ENCODE measurements at places on chromosomes 5 and 9.
A peak's percentile ranks its signal among the peaks of the same experiment; 100 is the strongest.

DNA sequence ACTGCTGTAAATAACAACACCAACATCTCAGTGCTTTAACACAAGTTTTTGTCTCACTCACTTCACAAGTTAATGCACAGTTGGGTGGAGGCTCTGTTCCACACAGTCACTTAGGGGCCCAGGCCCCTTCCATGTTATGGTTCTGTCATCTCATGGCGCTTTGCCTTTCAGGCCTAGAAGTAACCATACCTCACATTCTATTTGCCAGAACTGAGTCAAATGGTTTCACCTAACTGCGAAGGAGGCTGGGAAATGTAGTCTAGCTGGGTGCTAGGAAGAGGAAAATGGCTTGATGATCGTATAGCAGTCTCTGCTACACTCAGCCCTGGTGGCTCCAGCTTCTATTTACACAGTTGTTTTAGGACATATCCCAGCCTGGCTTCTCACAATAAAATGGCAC, 23.1 kb upstream of the MVB12B start:
- no peak overlapping the region for H3K4me3 ChIP-seq
- H3K27me3 ChIP-seq, result no peaks in the 10 kb centered on the region
- H3K27ac ChIP-seq, result no peak overlapping the region
- no peaks in the 10 kb centered on the region for H3K36me3 ChIP-seq
- H3K4me1 ChIP-seq, result no peaks in the 10 kb centered on the region

- peak; percentile 27 for DNase-seq
- H3K4me1 ChIP-seq, result no peaks in the 10 kb centered on the region
- H3K27ac ChIP-seq, result no peak overlapping the region
- H3K4me3 ChIP-seq, result no peak overlapping the region
- peaks cover 4% of the 10 kb centered on the region for H3K36me3 ChIP-seq
Observed at GRCh38 chr9:130480673-130481072, 35.9 kb downstream of the ASS1 start.

GRCh38 chr9:117795271-117795670, 91.1 kb downstream of the TLR4 start:
- H3K36me3 ChIP-seq, result no peaks in the 10 kb centered on the region
- H3K4me1 ChIP-seq, result peaks cover 3% of the 10 kb centered on the region
- H3K4me3 ChIP-seq, result no peak overlapping the region
- no peak for DNase-seq
- no peak overlapping the region for H3K27ac ChIP-seq

GRCh38 chr5:32501071-32502002, 56.8 kb upstream of the ZFR start:
- peaks cover 7% of the 10 kb centered on the region for H3K4me1 ChIP-seq
- H3K27me3 ChIP-seq, result no peaks in the 10 kb centered on the region
- H3K4me3 ChIP-seq, result no peak overlapping the region
- DNase-seq, result no peak
- no peak overlapping the region for H3K27ac ChIP-seq
- H3K36me3 ChIP-seq, result no peaks in the 10 kb centered on the region

DNA sequence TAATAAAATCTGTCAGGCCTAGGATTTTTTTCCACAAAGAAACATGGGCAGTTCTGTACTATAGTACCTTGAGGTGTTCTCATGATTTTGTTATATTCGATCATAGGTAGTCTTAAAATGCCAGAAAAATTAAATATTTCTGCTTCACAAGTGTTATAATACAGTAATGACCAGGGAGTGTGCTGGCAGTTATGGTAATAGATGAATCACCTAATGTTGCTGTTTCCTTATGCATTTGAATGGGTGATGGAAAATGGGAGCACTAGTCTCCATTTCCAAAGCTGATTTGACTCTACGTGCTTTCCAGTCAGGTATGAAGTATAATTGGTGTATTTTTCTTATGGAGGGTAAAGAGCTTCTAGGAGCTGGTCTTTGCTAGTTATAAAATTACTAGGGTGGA, 23.8 kb downstream of the OGN start:
- H3K4me1 ChIP-seq, result peaks cover 2% of the 10 kb centered on the region
- no peak overlapping the region for H3K27ac ChIP-seq
- no peak overlapping the region for H3K4me3 ChIP-seq

- no peaks in the 10 kb centered on the region for H3K36me3 ChIP-seq
- no peaks in the 10 kb centered on the region for H3K27me3 ChIP-seq
- DNase-seq, result no peak
- H3K4me3 ChIP-seq, result no peak overlapping the region
- no peak overlapping the region for H3K27ac ChIP-seq
Observed at GRCh38 chr5:10315824-10316509, 8.3 kb upstream of the CMBL start.

- H3K4me1 ChIP-seq, result 0 out of 2 replicates have a peak, but pooled peaks cover 1% of the 10 kb centered on the region
- H3K36me3 ChIP-seq, result no peaks in the 10 kb centered on the region
- no peak overlapping the region for H3K4me3 ChIP-seq
- no peaks in the 10 kb centered on the region for H3K27me3 ChIP-seq
- DNase-seq, result no peak
Observed at GRCh38 chr5:3929799-3930198, 334.2 kb downstream of the IRX1 start.

- H3K27ac ChIP-seq, result no peak overlapping the region
- H3K4me1 ChIP-seq, result peaks cover 8% of the 10 kb centered on the region
- no peaks in the 10 kb centered on the region for H3K27me3 ChIP-seq
Observed at GRCh38 chr9:124267271-124267807, 9.6 kb downstream of the NEK6 start.

- H3K36me3 ChIP-seq, result no peaks in the 10 kb centered on the region
- H3K4me3 ChIP-seq, result peak overlapping the region; percentile 18
- H3K4me1 ChIP-seq, result peaks cover 12% of the 10 kb centered on the region
- H3K27me3 ChIP-seq, result peaks cover 65% of the 10 kb centered on the region
Observed at GRCh38 chr5:51387884-51388275, 4.6 kb downstream of the ISL1 start.

DNA sequence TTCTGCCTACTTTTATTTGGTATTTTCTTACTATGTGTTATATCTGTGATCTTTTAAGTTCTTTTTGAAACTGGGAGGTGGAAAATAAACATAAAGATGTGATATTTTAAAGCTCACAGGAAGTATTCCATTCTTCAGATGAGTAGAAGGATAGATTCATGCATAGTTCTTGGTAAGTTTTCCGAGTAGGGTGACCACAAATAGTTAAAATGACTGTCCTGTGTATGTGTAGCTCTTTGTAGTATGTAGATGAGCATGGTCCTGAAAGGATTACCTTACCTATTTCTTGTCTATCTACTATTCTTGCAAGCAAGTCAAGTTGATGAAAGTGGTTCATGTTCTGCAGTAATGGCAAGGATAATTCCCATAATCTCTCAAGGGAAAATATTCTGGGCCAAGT, 47.7 kb downstream of the SRFBP1 start:
- H3K27ac ChIP-seq, result no peak overlapping the region
- no peaks in the 10 kb centered on the region for H3K27me3 ChIP-seq
- H3K4me3 ChIP-seq, result no peak overlapping the region

- no peaks in the 10 kb centered on the region for H3K36me3 ChIP-seq
- no peak overlapping the region for H3K27ac ChIP-seq
- no peaks in the 10 kb centered on the region for H3K27me3 ChIP-seq
- H3K4me1 ChIP-seq, result no peaks in the 10 kb centered on the region
Observed at GRCh38 chr5:57128325-57128724, 45.5 kb upstream of the GPBP1 start.

GRCh38 chr5:553874-554273, 29.6 kb upstream of the SLC9A3 start:
- H3K27ac ChIP-seq, result no peak overlapping the region
- H3K4me3 ChIP-seq, result no peak overlapping the region
- H3K4me1 ChIP-seq, result no peaks in the 10 kb centered on the region
- H3K27me3 ChIP-seq, result peaks cover 2% of the 10 kb centered on the region
- no peak for DNase-seq
- no peaks in the 10 kb centered on the region for H3K36me3 ChIP-seq

- H3K27me3 ChIP-seq, result no peaks in the 10 kb centered on the region
- no peak overlapping the region for H3K27ac ChIP-seq
- H3K4me3 ChIP-seq, result no peak overlapping the region
- DNase-seq, result no peak
- no peaks in the 10 kb centered on the region for H3K36me3 ChIP-seq
Observed at GRCh38 chr9:136089697-136090045, 5.4 kb downstream of the NACC2 start.

DNA sequence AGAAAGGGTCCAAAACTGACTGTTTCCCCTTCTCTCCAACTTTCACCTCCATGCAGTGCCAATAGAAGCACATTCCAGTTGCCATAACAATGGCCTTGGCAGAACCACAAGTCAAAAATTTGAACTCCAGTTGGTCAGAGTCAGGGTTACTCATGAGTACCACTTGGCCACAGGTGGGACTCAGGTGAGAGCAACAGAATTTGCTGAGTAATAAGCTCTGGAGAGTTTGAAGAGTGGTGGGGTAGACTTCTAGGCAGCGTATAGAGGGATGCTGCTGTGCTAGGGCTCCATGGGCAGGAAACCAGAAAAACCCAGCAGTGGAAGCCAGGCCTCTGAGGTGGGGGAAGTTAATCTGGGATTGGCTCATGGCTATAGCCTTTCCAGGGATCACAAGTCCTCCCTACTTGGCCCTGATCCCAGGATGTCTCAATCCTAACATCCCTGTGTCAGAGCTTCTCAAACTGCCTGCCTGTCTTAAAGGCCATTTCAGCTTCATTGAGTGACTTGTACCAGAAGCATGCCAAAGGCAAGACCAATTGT, 30.2 kb downstream of the SNX18 start:
- no peak for DNase-seq
- H3K36me3 ChIP-seq, result no peaks in the 10 kb centered on the region
- no peak overlapping the region for H3K27ac ChIP-seq
- H3K4me1 ChIP-seq, result no peaks in the 10 kb centered on the region

DNA sequence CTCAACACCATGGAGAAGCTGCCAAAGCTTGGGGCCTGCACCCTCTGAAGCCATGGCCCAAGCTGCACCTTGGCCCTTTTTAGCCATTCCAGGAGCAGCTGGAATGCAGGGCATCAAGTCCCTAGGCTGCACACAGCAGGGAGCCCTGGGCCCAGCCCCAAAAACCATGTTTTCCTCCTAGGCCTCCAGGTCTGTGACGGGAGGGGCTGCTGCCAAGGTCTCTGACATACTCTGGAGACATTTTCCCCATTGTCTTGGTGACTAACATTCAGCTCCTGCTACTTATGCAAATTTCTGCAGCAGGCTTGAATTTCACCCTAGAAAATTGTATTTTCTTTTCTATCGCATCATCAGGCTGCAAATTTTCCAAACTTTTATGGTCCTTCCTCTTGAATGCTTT, 64.6 kb downstream of the ELOVL7 start:
- peak; percentile 16 for DNase-seq
- H3K4me1 ChIP-seq, result no peaks in the 10 kb centered on the region

DNA sequence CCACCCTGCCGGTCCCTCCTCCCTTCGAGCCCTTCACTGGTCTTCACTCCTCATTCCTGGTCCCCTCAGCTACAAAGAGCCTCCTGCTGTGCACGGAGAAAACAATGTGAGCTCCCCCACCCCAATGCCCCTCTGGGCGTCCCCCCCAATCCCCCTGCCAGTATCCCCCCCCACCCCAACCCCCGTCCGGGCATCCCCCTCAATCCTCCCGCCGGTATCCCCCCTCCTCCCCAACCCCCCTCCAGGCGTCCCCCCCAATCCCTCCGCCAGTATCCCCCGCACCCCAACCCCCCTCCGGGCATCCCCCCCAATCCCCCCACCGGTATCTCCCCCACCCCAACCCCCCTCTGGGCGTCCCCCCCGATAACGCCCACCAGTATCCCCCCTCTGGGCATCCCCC, 42.8 kb downstream of the EXD3 start:
- no peaks in the 10 kb centered on the region for H3K4me1 ChIP-seq
- H3K27ac ChIP-seq, result no peak overlapping the region
- DNase-seq, result no peak
- H3K27me3 ChIP-seq, result no peaks in the 10 kb centered on the region

DNA sequence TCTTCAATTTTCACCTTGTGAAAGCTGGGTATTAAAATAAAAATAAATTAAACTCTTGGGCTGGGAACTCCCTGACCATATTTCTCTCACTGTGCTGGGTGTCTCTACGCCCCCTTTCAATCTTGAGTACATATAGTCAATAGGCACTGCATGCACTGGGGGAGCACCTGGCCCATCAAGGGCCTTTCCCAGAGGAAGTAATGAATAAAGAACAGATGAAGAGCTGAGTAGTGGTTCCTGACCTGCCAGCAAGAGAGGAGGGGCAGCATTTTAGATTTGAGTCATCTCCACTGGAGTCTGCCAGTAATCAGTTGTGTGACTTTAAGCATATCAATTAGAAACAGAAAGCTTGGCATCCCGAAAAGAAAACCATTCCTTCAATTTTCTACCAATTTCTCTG, 6.2 kb downstream of the MAPKAP1 start:
- H3K27ac ChIP-seq, result no peak overlapping the region
- 0 out of 2 replicates have a peak, but pooled peaks cover 1% of the 10 kb centered on the region for H3K4me1 ChIP-seq
- H3K27me3 ChIP-seq, result no peaks in the 10 kb centered on the region
- DNase-seq, result no peak
- no peaks in the 10 kb centered on the region for H3K36me3 ChIP-seq

DNA sequence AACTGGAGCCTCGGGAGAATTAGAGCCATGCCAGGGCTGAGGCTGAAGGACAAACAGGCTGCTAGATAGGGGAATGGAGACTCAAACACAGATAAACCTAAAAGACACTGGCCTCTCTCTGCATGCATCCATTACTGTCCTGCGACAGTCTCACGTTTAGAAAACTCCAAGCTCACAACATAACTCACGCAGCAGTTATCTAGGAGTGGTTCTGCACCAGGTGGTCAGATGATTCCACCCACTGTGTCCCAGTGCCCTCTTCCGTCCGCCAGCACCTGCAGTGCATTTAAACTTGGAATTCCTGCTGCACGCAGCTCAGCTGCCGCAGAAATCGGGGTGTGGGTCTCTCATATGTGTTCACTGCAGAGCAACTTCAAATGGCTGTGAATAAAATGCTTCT, 272.6 kb upstream of the IRX2 start:
- H3K36me3 ChIP-seq, result no peaks in the 10 kb centered on the region
- no peaks in the 10 kb centered on the region for H3K27me3 ChIP-seq
- H3K27ac ChIP-seq, result no peak overlapping the region
- H3K4me1 ChIP-seq, result 0 out of 2 replicates have a peak, but pooled peaks cover 2% of the 10 kb centered on the region
- DNase-seq, result no peak

- no peaks in the 10 kb centered on the region for H3K4me1 ChIP-seq
- H3K27me3 ChIP-seq, result no peaks in the 10 kb centered on the region
- no peak overlapping the region for H3K27ac ChIP-seq
- no peak for DNase-seq
- no peaks in the 10 kb centered on the region for H3K36me3 ChIP-seq
Observed at GRCh38 chr9:115141612-115142011, 23.7 kb upstream of the TNC start.

Measured in iPS DF 6.9 (cell line).